ENCODE measurements at places on chromosomes 16 and 17.
A peak's percentile ranks its signal among the peaks of the same experiment; 100 is the strongest.

DNA sequence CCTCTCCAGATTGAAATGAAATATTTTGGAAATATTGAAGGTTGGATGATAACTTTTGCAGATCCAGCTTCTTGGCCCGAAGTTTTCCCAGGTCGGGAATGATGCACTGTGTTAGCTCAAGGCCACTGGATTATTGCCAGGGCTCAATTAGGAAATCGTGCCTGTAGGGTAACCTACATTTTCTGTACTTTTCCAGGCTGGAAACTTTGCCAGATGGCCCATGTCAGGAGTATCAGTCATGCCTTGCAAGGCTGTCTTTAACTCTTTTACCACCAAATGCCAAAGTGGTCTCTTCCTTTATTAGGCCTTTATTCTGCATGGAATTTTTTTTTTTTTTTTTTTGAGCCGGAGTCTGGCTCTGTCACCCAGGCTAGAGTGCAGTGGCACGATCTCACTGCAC, 8.9 kb upstream of the SEC14L1 start:
- H3K27me3 ChIP-seq: no peaks in the 10 kb centered on the region
- no peak overlapping the region for H3K4me3 ChIP-seq
- peaks cover 70% of the 10 kb centered on the region for H3K4me1 ChIP-seq
- no peak for DNase-seq

DNA sequence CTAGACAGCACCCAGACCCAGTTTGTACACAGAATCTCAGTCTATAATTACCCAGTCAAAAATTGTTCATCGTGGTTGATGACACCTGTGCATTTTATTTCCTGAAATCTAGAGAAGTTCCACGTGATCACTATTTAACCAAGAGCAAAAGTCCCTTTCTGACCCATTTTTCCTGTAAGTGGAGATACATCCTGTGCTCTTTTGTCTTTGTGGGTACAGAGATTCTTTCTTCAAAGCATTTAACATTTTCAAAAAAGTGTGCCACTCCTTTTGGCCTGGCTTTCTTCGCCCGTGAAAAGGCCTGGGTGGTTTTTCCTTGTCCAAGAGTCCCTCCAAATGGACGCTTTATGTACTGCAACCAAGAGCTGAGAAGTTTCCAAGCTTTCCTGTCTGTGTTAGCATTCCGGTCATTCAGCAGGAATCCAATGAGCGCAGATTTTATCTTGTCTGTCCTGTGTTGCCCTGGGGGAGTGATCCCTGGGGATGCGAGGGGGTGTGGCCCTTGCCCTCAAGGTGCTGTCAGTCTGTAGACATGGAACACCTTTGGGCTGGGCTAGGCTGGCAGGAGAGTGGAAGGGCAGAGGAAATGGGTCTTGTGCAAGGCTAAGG, 161.1 kb upstream of the CACNG5 start:
- H3K4me1 ChIP-seq: peaks cover 14% of the 10 kb centered on the region
- DNase-seq: no peak
- H3K27ac ChIP-seq: no peak overlapping the region
- H3K4me3 ChIP-seq: no peak overlapping the region

GRCh38 chr17:633133-633532, 81.5 kb downstream of the VPS53 start:
- H3K36me3 ChIP-seq: 0 out of 2 replicates have a peak, but pooled peaks cover 2% of the 10 kb centered on the region
- no peak overlapping the region for H3K4me3 ChIP-seq
- H3K27ac ChIP-seq: no peak overlapping the region
- no peaks in the 10 kb centered on the region for H3K27me3 ChIP-seq

DNA sequence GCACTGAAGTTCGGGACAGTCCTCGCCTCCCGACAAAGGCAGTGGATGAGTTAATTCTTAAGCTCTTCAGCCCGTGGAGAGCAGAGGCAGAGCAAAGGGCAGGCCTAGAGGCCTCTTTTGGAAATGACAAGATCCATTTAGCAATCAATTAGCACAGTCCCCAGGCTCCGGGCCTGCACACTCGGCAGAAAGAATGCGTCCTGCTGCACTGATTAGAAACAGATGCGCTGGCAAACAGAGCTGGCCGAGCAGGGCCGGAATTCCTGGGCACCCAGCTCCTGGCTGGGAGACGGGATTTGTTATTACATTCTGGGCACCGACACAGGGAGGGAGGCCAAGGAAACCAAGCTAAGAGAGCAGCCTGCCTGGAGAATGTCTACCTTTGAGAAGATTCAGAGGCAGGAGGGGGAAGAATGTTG, 162.9 kb downstream of the COPRS start:
- no peaks in the 10 kb centered on the region for H3K27me3 ChIP-seq
- H3K27ac ChIP-seq: peak overlapping the region; percentile 1
- no peak overlapping the region for H3K4me3 ChIP-seq

- peaks cover 42% of the 10 kb centered on the region for H3K27me3 ChIP-seq
- H3K4me1 ChIP-seq: peaks cover 7% of the 10 kb centered on the region
- H3K27ac ChIP-seq: no peak overlapping the region
- H3K36me3 ChIP-seq: no peaks in the 10 kb centered on the region
These were observed 1.6 kb downstream of the XYLT1 start for GRCh38 chr16:17469011-17469740.

Measured in Panc1 (cell line).